ENCODE measurements at places on chromosomes 7 and 10.

DNA sequence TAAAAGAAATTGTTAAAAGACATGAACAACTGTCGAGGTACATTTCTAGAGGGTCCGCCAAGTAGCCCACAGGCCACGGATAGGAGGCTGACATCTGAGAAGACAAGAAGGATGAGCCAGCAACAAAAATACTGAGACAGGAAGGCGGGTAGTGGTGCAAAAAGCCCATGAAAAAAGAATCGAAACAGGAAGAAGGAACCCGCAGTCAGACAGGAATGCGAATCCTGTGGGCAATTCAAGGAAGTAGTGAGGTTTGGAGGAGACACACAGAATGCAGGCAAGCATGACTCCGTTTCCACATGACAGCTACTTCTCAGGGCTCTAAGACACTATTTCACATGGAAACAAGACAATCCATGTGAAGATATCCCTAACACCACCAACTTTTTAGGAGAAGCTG is 125.2 kb downstream of the DOCK4 start:
- peak; percentile 90 for DNase-seq

GRCh38 chr7:26657686-26658388 is 206.6 kb downstream of the SKAP2 start:
- no peak for DNase-seq

GRCh38 chr10:71382757-71383156 is 14.0 kb upstream of the CDH23 start:
- no peak for DNase-seq

GRCh38 chr7:88399036-88399435 is 92.3 kb upstream of the STEAP4 start:
- DNase-seq = no peak

DNA sequence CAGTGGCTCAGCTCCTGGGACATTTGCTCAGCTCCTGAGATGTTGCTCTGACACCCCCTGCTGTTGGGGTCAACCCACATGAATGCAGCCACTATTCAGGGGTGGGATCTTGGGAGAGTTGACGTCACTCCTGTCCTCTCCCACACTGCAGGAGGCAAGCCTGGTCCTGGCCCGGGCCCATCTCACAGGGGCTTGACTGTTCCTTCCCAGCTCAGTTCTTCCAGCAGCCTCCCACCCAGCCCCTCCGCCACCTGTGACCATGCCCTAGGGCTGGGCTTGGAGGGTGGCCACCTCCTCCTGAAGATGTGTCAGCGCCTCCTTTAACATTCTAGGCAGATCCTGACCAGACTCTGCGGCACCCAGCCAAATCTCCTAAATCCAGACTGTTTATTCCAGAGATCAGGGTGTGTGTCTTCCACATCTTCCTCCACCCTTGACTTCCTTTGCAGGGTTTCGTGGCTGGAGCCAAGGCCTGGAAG is 19.1 kb upstream of the OPALIN start:
- DNase-seq = no peak

GRCh38 chr7:91636728-91637127 is 243.8 kb downstream of the MTERF1 start:
- no peak for DNase-seq

- DNase-seq = no peak
These were observed 1151.1 kb downstream of the TYW1 start for GRCh38 chr7:68147614-68148238.
